Panc1 (cell line): ENCODE measurements at places on chromosomes 4 and X.

DNA sequence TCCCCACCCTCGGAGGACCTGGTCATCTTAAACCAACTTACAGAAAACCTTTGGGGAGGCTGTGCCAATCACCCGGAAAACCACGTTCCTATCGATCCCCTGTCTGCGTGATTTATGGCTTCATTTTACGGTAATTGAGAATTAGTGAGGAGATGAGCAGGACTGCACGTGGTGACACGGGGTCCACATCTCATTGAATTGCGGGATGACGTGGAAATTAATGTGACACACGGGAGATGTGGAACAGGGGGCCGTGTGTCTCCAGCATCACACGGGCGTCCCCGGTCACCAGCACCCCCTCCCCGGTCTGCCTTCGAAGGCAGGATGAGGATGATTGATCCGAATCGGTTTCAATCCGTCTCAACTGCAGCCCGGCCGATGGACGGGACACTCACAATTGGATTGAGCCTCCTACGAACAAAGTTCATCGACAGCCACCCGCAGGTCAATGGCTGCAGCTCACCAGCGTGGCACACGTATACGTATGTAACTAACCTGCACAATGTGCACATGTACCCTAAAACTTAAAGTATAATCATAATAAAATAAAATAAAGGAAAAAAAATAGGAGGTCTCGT, 160.3 kb downstream of the SHOX start:
- no peak for DNase-seq

DNA sequence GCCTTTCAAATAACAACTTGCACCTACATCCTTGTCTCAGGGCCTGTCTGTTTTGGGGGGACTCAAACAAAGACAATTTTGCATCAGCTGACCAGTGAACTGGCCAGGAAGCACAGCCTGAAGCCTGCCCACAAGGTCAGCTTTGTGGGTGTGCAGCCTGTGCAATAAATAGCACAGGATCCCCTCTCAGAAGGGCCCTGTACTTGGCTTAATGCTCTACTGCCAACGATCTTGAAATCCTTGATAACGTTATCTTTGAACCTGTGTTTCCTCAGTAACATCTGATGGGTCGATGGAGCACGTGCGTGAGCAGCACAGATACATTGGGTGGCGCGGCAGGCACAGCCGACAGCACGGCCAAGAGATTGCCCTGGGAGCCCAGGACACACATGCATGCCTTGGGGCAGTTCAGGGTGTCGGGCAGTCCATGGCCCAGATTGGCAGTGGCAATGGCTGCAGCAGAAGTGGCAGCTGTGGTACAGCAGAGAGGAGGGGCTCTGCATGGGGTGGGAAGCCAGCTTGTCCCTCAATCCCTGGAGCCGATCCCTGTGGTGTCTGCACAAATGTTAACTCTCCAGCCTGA, 58.8 kb upstream of the ATP6AP2 start:
- no peak for DNase-seq

DNA sequence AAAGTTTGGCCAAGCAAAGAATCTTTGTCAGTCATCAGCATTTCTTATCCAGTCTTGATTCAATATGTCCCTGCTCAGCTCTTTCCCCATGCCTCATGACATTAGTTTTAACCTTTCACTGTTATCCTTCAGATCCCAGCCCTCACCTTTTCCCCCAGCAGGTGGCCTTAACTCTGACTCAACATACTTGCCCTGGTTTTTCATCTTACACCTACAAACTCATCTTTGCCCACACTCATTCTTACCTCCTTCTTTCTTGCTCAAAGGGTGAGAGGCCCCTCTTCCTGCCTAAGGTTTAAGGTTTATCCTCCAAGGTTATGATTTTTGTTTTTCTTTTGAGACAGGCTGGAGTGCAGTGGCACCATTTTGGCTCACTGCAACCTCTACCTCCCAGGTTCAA, 10.6 kb upstream of the ANXA5 start:
- DNase-seq: no peak

DNA sequence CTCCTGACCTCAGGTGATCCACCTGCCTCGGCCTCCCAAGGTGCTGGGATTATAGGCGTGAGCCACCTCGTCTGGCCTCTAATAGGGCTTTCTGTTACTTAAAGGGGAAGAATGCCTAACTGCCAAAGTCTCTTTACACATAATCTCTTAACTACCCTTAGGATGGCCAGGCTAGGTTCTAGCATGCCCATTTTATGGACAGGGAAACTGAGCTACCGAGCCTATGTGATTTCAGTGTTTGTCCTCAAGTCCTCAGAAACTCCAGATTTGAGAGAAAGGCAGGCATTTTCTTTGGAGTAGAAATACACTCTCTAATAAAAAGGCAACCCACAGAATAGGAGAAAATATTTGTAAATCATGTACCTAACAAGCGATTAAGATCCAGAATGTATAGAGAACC, 12.4 kb upstream of the GLOD5 start:
- no peak for DNase-seq

GRCh38 chrX:104270212-104270611, 15.5 kb upstream of the ESX1 start:
- DNase-seq: no peak

GRCh38 chrX:39674490-39675161, 423.1 kb downstream of the BCOR start:
- DNase-seq: no peak

DNA sequence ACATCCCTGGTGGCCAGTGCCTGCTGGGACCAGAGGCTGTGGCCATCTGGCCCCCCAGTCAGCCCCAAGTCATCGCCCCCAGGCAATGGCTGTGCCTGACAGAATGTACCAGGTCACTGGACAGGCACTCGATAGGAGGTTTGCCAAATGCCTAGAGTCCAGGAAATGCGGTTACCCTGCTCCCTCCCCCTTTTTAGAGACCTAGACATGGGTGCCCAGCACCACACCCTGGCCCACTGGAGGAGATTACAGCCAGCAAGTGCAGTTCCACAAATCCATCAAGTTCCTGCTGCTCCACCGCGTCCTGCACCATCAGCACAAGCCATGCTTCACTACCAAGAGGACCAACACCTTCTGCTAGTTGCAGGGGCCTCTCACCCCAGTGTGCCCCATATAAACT, 16.2 kb upstream of the ZFX start:
- no peak for DNase-seq

DNA sequence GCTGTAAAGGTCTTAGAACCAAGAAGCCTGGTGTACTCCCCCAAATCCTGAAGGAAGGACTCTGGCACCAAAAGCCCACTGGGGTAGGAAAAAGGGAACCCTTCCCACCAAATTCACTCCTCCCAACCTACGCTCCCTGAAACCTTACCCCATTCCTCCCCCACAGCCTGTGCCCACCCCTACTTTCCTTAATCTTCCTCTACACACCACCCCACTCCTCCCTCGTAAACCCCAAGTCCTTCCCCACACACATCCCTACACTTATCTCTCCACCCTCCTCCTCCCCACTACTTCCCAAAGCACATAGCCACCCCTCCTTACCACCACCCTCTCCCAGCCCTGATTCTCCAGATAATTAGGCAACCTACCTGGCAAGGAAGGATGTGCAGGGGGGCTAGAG, 1.7 kb downstream of the ZMYM3 start:
- DNase-seq: no peak

GRCh38 chr4:40750461-40751258, 905 bp downstream of the NSUN7 start:
- DNase-seq: no peak

GRCh38 chrX:10754445-10754844, 134.1 kb upstream of the MID1 start:
- no peak for DNase-seq

GRCh38 chr4:169307576-169307975, 36.8 kb upstream of the SH3RF1 start:
- no peak for DNase-seq

DNA sequence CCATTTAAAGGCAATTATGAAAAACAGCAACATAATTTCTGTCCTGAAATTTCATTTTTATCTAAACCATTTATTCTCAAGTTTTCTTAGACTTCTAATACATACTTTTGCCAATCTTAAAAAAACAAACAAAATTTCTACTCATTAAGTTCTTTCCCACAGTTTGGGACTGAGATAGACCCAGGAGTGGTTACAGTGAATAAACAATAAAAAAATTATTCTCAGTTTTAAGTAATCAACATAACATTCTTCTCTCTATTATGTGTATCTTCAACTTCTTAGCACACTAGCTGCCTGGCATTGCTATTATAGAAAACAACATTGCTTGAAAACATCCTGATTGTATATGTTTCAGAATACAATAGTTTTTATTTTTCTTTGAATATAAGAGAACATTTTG, 532.8 kb downstream of the IL15 start:
- DNase-seq: no peak

DNA sequence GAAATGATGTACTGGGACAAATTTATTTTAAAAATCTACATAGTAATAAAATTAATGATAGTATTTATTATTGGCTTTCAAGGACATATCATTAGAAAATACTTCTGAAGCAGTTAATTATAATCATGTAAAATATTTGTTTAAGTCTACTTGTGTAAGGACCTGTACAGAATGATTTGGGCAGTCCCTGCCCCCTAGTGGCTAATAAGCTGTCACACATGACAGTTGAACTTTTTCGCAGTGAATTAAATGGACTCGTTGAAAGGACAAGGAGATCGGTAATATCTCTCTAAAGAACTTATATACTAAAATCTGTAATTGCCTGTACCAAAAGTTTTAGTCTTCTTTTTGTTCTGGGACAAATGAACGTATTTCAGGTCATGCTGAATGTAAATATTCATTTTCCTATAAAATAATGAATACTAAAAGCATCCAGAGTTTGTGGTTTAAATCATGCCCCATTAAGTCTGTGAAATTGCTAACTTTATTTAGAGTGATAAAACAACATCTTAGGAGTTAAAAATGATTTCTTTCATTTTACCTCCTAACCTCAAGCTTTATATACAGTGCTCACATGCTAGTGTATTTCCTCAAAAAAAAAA, 13.6 kb downstream of the EXOC1 start:
- no peak for DNase-seq

GRCh38 chr4:32226204-32226603, 1506.0 kb downstream of the PCDH7 start:
- no peak for DNase-seq

DNA sequence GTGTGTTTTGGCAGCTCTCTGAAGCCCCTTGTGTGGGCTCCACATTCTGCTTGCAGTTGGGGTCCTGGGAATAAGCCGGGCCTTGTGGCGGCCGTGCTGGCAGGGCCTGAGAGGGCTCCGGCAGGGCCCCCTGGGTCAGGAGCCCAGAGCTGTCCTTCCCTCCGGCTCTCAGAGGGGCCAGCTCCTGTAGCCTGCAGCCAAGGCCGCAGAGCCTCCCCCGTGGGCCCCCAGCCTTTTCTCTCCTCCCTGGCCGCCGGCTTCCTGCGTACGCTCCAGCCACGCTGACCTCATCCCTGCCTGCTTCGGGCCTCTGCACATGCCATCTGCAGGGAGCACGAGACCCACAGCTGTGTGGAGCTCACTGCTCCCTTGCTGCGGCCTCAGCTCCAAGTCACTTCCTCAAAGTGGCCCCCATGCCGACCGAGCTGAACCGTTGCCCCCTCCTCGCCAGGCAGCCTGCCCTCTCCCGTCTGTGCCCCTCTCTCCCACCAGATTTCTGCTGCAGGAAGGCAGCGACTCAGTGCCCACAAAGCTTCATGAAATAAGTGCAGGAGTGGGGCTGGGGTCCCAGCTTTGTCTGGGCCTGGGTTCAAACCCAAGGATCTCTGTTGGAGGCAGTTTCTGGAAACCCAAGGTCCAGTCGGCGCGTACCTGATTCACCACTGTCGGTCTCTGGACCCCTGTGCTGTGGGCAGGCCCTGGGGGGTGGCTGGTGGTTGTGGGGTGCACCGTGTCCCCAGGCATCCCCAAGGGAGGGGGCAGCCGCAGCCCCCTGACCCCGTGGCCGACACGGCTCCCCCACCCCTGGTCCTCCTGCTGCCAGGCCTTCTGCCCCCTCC, 57.1 kb upstream of the NKX1-1 start:
- no peak for DNase-seq

DNA sequence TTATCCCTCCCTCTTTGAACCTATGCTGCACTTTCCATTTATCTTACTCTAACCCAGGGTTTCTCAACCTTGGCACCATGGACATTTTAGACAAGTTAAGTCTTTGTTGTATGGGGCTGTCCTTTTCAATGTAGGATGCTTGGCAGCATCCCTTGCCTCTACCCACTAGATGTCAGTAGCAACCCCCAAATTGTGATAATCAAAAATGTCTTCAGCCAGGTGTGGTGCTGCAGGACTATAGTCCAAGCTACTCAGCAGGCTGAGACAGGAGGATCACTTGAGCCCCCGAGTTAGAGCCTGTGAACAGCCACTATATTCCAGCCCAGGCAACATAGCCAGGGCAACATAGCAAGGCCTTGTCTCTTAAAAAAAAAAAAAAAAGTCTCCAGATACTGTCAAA, 7.0 kb downstream of the LRCH2 start:
- DNase-seq: peak; percentile 2

- peak; percentile 33 for DNase-seq
Measured at GRCh38 chr4:8594097-8595038, 1.8 kb downstream of the CPZ start.

DNA sequence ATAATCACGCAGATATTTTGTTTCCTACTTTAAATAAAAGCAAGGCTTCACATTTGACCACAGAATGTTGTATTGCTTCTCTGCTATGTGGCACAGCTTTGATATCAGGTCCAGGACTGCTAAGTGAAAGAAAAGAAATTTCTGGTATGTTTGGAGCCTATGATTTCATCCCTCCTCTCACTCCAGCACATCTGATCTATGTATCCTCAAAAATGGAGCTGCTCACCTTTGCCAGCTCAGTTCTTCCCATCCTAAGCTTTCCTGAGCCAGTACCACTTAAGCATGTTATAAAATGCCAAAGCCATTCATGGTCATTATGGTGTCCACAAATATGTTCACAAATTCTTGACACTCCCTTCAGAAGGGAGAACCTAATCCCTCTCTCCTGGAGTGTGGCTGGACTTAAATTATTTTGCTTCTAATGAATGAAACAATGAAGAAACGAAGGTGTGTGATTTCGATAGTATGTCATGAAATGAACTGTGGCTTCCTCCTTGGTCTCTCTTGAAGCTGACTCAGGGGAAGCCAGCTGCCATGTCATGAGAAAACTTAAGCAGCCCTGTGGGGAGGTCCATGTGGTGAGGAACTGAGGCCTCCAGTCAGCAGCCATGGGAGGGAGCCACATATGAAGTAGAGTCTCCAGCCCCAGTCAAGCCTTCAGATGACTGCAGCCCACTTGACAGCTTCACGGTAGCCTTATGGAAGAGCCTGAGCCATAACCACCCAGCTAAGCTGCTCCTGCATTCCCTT, 207.7 kb downstream of the MGST2 start:
- DNase-seq: no peak

DNA sequence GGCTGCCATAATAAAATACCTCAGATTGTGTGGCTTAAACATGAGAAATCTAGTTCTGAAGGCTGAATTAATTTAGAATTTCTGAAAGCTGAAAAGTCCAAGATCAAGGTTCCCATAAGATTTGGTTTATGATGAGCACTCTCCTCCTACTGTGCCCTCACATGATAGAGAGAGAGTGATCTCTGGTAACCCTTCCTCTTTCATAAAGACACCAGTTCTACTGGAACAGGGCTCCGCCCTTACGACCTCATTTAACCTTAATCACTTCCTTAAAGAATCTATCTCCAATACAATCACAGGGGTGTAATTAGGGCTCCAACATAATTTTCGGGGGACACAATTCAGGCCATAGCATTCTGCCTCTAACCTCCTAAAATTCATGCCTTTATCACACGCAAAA, 194.0 kb upstream of the MAB21L2 start:
- DNase-seq: no peak

GRCh38 chr4:3880615-3881120, 114.5 kb downstream of the ADRA2C start:
- peak; percentile 15 for DNase-seq

GRCh38 chr4:116358633-116359222, 726.6 kb downstream of the TRAM1L1 start:
- DNase-seq: peak; percentile 45
